Small intestine (tissue), 16 donors: ENCODE measurements at places on chromosomes 3 and 15.

- DNase-seq: no peak
Measured at GRCh38 chr3:34780973-34781372, 858.4 kb upstream of the ARPP21 start.

DNA sequence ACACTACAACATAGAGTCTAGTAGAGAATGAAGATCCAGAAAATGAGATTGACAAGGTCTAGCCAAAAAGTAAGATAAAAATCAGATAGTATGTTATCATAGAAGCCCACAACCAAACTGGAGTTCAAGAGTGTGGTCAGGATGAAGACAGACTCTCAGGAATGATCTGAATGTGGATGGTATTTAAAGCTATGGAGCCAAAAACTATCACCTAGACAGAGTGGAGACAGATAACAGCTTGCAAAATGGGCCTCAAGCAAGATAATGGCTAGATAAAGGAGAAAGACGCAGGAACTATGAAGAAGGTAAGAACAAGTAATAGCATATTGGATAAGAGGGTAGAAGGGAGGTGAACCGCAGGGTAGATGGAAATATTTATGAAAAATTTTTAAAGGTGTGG, 35.4 kb downstream of the ZMAT3 start:
- DNase-seq: no peak

GRCh38 chr3:11161666-11162065, 7.4 kb downstream of the HRH1 start:
- DNase-seq: no peak

DNA sequence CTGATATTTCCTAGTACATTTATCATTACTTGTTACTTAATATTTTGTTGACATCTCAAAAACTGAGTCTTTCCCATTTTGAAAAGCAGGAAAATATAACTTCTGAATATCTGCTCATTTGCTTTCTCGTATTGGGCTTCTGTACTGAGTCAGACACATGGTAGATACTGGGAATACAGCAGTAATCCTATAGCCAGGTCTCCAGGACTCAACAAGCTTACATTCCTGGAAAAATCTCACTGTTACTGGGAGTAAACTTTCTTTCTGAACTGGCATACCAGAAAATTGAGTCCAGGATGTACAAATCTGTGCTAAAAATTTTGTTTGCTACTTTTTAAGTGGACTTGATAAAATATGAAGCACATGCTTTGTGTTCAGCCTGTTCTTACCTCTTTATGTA, 240.4 kb downstream of the RBMS3 start:
- no peak for DNase-seq

- no peak for DNase-seq
Measured at GRCh38 chr3:187919544-187919943, 174.3 kb upstream of the BCL6 start.

- no peak for DNase-seq
Measured at GRCh38 chr3:97817965-97818364, 3.8 kb upstream of the CRYBG3 start.

DNA sequence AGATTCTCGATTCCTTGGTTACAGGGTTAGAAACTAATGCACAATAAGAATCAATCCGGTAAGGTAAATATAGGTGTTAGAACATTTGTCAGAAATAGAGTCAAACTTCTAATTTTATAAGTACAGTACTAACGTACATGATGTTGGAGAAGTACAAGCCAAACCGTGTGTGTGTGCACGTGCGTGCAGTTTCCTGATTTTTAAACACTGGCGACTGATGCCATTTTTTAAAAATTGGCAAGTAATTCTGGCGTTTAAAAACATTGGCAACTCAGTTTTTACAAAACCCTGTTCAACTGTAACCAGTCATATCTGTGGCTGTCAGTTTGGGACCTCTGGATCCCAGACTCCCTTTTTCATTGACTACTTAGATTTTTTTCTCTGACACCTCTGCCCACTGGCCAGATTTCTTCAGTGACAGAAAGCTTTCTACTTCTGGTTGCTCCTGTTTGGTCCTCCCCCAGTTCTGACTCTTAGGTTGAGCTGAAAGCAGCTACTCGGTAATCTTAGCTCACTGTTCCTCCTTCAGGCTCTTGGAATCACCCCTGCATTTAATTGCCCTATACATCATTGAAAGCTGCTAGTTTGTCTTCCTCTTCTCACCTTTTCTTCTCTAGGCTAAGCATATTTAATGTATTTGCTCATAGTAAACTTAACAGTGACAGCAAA, 843 bp downstream of the ATG7 start:
- DNase-seq: no peak

DNA sequence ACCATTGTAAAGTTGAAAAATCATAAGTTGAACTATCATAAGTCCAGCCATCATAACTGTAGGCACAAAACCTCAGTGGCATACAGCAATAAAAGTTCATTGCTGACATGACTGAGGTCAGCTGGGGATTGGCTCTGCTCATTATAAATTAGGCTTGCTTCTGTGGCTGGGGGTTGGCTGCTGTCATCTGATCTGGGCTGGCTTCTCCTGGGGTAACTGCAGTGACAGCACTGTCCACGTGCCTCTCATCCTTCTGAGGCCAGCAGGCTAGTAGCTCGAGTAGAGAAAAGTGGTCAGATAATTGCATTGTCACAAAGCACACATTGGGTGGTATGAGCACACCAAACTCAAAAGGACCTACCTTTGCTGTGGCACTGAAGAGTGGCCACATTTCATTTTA, 31.3 kb downstream of the CMTM7 start:
- no peak for DNase-seq

GRCh38 chr3:88623709-88624108, 473.9 kb downstream of the C3orf38 start:
- DNase-seq: no peak
